ENCODE measurements at places on chromosomes 7 and 10.

GRCh38 chr10:30500963-30501504 lies 67.0 kb downstream of the MAP3K8 start:
- DNase-seq = no peak

GRCh38 chr7:10429511-10429910 lies 544.2 kb upstream of the PHF14 start:
- DNase-seq = no peak

DNA sequence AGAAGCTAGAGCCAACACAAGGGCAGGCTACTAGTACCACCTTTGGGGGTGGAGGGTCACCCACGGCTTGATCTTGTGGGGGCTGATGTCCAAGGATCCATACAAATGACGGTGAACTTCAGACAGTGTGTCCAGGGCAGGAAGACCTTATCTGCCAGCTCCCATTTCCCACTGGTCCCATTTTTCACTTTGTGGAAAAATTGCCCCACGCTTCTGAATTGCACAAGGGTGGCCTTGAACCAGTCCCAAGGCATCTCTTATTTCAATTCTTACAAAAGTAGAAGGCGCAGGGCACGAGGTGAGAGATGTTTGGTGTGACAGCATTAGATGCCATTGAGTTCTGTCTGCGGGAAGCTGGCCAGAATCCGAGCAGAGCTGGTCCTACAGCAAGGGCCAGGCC lies 252.7 kb upstream of the CELF2 start:
- DNase-seq = no peak

DNA sequence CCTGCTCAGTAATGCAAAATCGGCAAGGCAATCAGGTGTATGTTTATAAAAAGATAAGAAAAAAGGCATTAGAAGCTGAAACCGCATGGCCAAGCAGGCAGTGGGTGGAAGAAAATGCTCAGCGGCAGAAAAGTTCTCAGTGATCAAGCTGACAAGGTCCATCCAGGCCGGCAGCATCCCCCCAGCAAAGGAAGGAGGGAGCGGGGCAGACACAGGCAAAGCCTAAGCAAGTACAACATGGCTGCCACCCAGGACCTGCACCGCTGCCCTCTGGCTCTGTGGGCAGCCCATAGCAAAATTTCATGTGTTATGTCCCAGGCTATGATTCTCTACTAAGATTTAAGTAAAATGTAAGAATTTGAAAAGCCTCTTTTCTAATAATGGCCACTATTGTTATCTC lies 45.4 kb downstream of the MRPS24 start:
- DNase-seq = no peak

DNA sequence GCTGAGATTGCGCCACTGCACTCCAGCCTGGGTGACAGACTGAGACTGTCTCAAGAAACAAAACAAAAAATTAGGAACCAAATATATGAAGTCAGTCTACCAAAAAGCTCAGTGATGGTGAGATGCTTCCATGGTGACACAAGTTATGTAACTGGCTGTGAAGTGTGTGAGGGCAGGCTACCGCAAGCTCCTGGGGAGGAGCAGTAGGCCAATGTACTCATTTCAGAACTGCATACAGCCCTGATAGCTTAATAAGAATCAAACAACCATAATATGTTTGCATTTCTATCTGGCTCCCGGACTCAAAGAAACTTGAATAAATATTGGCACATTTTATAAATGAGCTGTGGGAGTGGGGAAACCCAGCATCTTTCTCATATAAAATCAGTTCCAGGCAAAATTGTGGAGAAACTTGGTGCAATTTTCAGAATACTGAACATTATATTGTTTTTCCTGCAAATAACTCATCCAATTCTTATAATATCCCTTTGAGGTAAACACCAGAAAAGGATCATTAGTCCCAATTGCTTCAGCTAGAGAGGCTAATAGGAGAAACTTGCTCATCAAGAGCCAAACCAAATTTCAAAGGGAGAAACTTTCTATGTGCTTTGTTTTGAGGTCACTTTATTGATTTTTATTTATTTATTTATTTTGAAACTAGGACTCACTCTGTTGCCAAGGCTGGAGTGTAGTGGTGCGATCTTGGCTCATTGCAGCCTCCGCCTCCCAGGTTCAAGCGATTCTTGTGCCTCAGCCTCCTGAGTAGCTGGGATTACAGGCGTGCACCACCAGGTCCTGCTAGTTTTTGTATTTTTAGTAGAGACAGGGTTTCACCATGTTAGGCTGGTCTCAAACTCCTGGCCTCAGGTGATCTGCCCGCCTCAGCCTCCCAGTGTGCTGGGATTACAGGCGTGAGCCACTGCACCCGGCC lies 127.0 kb downstream of the SORCS1 start:
- DNase-seq = no peak

DNA sequence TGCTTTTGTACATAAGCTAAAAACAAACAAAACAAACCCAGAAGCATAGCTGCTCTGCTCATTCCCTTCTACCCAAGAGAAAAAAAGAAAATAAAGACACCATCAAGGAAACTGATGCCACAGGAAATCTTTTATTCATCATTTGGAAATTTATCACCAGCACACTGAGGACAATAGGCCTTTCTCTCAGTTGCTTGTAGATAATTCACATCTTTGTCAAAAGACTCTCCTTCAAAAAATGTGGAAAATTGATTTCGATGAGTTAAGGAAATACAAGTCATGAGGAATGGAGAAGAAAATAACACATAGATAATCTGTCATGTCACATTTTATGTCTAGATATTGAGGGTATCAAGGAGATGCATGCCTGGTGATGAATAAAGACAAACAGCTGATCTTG lies 53.5 kb downstream of the ZNF37A start:
- DNase-seq = no peak

DNA sequence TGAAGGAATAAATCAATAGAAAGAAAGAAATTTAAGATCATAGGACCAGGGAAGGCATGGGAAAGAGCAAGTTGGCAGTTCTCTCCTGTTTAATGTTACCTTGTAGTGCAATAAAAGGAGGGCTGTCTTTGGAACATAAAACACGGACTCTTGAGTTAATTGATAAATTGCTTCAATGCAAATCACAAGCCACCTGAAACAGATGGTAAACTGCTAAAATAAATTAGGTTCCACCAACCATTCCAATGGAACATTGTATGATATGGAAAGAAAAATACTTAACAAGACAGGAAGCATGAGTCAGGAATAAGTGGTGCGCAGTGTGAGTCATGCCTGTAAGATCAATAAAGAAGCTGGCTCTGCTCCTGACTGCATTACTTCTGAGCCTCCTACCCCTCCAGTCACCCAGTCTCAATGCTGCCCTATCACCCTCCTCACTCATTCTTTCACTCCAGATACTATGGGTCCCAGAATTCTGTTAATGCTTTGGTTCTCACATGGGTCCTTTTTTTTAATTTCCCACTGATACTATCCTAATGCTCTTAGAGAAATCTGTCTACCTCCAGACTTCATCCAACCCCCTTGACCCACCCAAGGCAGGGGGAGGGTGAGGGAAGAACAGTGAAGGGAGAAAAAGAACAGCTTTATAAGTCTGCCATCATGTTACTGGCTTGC lies 78.9 kb downstream of the LRRC17 start:
- no peak for DNase-seq

DNA sequence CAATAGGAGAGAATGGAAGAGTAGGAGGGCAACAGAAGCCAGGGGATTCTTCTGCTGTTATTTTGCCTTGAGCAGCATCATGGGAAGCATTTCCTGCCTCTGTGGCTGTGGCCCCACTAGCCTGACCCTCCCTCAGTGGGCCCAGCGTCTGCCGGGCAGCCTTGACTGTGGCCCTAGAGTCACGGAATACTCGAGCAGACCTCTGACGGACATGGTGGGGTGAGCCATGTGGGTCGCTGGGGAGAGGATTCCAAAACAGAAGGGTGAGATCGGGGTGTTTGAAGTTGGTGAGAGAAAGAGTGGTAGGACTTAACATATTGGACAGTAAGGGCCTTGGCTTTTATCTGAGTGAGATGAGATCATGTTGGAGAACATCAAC lies 8.3 kb upstream of the PRKAG2 start:
- DNase-seq = no peak

DNA sequence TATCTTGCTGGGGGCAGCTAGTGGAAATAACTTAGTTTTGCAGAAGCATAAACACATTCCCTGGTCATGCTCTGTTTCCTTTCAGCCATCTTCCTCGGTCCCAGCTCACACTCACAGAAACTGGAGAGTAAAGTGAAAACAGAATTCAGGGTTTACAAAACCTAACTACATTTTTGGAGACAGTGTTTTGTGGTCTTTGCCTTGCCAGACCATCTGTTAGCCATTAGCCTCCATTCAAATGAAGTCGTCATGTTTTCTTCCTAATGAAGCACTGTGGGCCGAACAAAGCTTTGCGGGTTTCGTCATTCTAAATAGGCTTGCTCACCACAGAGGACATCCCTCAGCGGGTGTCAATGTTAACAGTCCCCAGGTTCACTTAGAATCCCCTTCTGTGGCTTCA lies 214.6 kb upstream of the TMEM72 start:
- DNase-seq = no peak

GRCh38 chr7:152200395-152200794 lies 174.9 kb downstream of the GALNT11 start:
- DNase-seq = no peak

- no peak for DNase-seq
These were observed 130.1 kb downstream of the MYO3A start for GRCh38 chr10:26064106-26064505.

- no peak for DNase-seq
These were observed 22.0 kb downstream of the ITGB8 start for GRCh38 chr7:20352573-20353306.

GRCh38 chr10:96505150-96506136 lies 8.3 kb downstream of the TLL2 start:
- no peak for DNase-seq

GRCh38 chr7:112280267-112280666 lies 73.8 kb downstream of the ZNF277 start:
- DNase-seq = no peak

DNA sequence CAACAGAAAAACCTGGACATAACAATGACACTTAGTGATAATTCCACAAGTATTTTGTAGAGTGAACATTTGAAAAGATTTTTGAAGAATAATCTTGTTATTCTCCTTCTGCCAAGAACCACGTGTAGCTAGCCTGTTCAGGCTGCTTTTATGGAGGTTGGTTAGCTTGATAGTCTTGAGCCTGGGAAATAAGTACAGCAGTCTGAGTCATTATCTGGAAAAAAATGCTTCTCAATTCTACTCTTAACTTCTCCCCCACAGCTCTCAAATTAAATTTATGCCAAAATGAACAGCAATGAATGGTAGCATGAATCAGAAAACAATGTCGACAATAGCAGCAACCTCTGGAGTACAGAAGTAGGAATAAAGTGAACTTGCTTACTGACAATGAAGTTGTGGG lies 63.2 kb downstream of the GPR37 start:
- no peak for DNase-seq

DNA sequence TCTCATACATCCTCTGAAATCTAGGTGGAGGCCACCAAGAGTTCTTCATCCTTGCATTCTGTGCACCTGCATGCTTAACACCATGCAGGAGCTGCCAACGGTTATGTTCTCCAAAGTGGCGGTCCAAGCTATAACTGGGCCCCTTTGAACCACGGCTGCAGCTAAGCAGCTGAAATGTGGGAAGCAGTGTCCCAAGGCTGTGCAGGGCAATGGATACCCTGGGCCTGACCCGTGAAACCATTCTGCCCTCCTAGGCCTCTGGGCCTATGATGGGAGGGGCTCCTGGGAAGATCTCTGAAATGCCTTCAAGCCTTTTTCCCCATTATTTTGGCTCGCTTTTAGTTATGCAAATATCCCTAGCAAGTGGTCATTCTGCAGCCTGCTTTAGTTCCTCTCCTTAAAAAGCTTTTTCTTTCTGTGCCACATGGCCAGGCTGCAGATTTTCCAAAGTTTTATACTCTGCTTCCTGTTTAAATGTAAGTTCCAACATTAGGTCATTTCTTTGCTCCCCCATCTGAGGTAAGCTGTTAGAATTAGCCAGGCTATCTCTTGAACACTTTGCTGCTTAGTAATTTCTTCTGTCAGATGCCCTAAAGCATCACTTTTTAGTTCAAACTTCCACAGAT lies 7.7 kb upstream of the GTPBP4 start:
- DNase-seq = no peak

- no peak for DNase-seq
These were observed 172.7 kb downstream of the SND1 start for GRCh38 chr7:127824682-127825081.

GRCh38 chr7:28002638-28003037 lies 178.0 kb downstream of the JAZF1 start:
- DNase-seq = no peak

- DNase-seq = no peak
These were observed 39.1 kb downstream of the VOPP1 start for GRCh38 chr7:55533050-55533728.

DNA sequence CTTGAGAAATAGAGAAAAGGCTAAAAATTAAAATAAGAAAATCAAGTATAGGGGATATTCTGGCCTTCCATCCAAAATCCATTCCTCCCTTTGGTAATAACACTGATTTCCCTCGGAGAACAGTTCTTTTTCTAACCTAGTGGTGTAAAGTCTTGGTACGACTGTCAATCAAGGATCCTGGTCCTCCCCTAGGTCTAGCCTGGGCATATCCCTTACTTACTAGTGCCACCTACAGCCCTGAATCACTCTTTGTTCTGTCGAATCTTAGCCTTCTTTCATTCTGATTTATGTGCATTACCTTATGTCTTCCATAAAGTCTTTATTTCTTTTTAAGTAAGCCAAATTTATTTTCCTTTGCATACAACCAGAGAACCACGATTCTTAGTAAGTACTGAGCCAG lies 298.7 kb upstream of the LRRTM3 start:
- DNase-seq = no peak

- DNase-seq = no peak
These were observed 85.9 kb upstream of the PLXDC2 start for GRCh38 chr10:19730167-19730906.

GRCh38 chr7:50766849-50767207 lies 15.9 kb downstream of the GRB10 start:
- no peak for DNase-seq

GRCh38 chr10:102120142-102120990 lies at the start of gene LDB1:
LDB1 (minus strand) TSS chr10:102120368; CDS start chr10:102120110, 258 bp downstream.
- DNase-seq = peak; percentile 79

DNA sequence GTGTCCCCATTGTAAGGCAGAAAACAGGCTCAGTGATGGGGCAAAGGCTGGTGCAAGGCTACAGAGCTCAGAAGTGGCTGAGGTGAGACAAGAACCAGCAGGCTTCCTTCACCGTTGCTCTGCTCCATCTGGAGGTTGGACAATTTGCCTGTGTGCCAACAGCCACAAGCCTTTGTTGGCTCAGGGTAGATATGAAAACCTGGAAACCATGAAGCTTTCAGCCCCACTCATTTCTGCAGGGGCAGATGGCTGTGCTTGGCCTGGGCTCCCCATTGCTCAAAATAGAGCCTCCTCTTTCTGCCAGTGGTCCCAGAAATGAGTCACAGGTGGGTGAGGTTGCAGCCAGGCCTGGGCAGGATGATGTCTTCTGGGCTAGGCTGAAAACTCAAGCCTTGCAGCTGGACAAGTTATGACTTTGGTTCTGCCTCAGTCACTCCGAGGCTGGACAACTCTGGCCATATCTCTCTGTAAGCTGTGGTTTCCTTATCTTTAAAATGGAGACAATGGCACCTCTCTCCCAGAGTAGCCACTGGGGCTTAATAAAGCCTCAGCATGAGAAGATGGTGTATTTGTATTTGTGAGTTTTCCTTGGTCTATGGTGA lies 12.2 kb upstream of the ZNF273 start:
- DNase-seq = no peak

All from cortex of kidney (tissue), 1 donor.